ENCODE measurements at places on chromosomes 4 and X. TPM values are rescaled to one million over a fixed set of nuclear protein-coding genes. Genes with fewer than 3 reads are reported as not detected.

The MSANTD1 gene
- 1.2 TPM for polyA plus RNA-seq

The SMARCA1 gene
- polyA plus RNA-seq, result 112 TPM

The HSFX3 gene
- not detected for polyA plus RNA-seq

- no peak for DNase-seq
Measured at GRCh38 chr4:130403221-130403620, 1307.3 kb downstream of the C4orf33 start.

DNA sequence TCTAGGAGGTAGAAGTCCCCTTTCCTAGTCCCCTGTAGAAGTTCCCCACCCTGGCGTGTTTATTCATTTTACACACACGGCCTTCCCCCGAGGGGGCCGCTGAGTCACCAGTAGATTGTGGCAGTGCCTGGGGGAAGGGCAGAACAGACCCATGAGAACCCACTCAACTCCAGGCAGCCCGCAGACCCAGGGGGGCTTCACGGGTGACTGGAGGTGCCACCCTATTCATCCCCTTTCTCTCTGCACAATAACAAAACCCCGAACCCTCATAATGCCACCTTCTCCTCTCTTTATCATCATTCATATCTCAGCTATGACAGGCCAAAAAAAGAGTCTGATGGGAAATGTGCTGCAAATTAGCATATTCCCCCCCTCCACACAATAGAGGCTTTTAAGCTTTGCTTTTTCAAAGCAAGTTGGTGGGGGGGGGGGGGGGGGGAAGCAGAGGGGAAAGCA is 20.4 kb upstream of the GPM6B start:
- DNase-seq, result no peak

- DNase-seq, result no peak
Measured at GRCh38 chr4:32519060-32519459, 1798.9 kb downstream of the PCDH7 start.

Measured in left renal cortex interstitium (tissue), 4 donors.